ENCODE measurements at places on chromosomes 1 and 21.

DNA sequence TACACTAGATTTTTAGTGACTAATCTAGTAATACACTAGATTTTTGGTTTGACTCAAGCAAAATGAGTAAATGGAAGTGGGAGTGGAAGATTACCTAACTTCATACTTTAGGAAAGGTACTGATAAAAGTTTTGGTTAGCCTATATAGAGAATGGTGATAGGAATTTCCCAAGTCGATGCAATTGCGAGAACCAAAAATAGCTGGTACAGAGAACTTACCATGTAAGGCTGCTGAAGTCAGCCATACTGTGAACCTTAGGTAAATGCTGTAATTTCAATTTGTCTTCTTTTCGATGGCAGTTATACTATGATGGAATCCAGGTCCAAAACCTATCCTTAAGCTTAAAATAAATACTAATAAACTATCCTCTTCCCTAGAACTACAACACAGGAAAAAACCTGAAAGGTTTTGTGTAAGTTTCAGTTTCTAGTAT is 4.6 kb downstream of the PNRC2 start:
- no peak for DNase-seq

- DNase-seq: no peak
Observed at GRCh38 chr21:35204850-35205541, 155.9 kb upstream of the RUNX1 start.

GRCh38 chr1:75330624-75331023 is 196.4 kb downstream of the LHX8 start:
- no peak for DNase-seq

- DNase-seq: no peak
Observed at GRCh38 chr1:24231701-24232100, 44.6 kb upstream of the IFNLR1 start.

DNA sequence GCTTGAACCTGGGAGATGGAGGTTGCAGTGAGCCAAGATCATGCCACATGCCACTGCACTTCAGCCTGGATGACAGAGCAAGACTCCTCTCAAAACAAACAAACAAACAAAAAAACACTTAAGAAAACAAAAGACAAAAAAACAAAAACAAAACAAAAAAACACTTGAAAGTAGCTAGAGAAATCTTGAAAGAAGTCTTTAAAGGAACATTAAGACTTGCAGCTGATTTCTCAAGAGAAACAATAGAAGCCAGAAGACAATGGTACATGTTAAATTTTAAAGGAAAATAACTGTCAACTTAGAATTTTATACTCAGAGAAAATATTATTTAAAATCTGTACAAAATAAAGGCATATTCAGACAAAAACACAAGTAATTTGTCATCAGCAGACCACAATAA is 71.3 kb downstream of the HLX start:
- no peak for DNase-seq

- no peak for DNase-seq
Observed at GRCh38 chr1:54001591-54001990, 16.4 kb downstream of the LDLRAD1 start.

DNA sequence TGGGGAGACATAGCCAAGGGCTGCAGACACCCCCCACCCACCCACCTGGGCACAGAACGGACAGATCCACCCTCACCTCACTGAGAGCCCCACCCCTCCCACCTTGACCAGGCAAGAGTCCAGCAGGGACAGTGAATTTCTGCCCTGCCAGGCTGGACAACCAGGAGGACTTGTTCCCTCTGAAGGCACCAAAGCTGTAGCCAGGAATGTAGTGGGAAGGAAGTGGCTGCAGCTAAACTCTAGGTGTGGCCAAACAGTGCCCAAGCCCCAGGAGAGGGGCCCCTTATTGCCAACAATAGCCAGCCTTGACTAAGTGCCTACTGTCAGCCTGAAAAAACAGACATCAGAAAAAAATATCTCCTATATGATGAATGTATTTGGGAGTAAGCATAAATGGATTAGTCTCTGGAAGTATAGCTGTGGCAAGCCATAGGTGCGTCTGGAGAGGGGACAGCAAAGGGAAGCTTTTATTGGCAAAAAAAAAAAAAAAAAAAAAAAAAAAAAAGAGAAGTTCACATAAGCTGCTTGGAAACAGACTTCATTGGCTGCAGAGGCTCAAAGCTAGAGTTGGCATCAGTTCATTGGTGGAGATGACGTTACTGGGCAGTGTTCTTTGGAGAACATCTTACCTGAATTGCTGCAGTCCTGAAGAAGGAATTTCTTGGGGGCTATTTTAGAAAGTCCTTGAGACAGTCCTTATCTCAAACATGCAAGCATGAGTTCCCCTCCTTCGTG is 64.1 kb upstream of the TMEM51 start:
- no peak for DNase-seq

GRCh38 chr1:247298701-247299100 is 33.0 kb downstream of the ZNF496 start:
- no peak for DNase-seq

DNA sequence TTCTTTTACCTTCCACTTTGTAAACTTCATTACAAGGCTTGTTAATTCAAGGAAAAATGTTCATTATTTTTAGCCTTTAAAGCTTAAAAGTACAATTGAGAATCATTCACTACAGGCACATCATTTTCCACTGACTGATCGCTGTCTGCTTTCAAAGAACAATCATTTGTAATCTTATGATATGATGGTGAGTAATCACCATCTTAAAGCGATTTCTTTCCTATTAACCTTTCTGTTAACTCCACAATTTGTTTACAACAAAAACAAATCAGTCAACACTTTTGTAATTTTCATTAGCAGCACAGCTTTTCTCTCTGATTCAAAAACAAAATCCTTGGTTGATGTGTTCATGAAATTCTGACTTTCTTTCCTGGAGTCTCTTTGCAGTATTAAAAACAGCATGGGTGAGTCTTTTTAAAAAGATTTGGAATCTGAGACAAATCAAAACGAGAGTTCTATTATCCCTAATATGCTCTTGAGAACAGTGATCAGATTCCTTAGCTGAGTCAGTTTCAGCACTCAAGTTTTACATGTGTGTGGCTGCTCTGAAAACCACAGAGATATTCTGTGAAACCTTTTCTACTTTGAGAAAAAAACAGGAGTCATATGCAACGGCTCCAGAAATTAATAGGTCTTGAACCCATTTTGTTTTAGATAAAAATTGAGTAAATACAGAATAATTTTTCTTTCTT is 145.8 kb upstream of the TMPRSS15 start:
- DNase-seq: no peak

GRCh38 chr1:15090373-15090772 is 63.2 kb upstream of the TMEM51 start:
- DNase-seq: no peak

DNA sequence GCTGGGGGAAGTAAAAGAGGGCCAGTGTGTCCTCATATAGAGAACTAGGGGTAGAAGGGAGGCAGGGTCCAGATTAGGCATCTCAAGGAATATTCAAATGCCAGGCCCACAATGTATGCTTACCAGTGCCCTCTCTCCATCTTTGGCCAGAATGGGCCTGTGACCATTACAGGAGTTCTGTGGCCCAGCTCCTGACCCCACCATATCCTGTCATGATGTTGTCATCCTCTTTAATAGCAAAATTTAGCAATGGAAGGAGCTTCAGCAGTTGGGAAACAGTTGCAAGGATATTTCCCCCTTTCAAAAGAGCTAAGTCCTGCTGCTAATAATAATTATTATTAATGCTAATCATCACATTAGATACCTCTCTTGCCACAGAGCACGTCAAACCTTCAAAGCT is 49.3 kb upstream of the JUN start:
- DNase-seq: no peak

DNA sequence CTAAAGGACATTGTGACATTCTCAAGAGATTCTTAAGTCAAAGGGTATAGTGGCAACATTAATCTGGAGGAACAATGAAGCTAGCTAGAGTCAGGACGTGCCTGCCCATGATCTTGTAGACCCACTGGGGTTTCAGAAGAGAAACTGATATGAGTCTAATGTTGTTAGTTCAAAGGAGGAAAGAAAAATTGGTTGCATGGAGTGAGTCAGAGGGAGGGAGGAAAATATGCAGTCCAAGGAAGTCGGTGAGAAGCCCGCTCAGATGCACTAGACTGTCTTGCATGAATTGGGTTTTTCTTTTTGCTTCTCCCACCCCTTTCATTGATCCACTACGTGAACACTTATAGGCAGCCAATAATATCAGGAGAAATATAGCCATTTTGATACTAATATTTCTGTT is 53.8 kb upstream of the SYT14 start:
- DNase-seq: no peak

GRCh38 chr1:17021896-17022295 is 10.2 kb upstream of the ATP13A2 start:
- no peak for DNase-seq

- no peak for DNase-seq
Observed at GRCh38 chr1:103563056-103563455, 8.3 kb upstream of the AMY2B start.

- DNase-seq: no peak
Observed at GRCh38 chr1:27568300-27569087, 35.5 kb downstream of the AHDC1 start.

- DNase-seq: no peak
Observed at GRCh38 chr1:67314696-67315095, 7.0 kb downstream of the IL12RB2 start.

- no peak for DNase-seq
Observed at GRCh38 chr21:34202553-34203372, 129.4 kb downstream of the MRPS6 start.

- no peak for DNase-seq
Observed at GRCh38 chr1:162185314-162186025, 116.0 kb downstream of the NOS1AP start.

DNA sequence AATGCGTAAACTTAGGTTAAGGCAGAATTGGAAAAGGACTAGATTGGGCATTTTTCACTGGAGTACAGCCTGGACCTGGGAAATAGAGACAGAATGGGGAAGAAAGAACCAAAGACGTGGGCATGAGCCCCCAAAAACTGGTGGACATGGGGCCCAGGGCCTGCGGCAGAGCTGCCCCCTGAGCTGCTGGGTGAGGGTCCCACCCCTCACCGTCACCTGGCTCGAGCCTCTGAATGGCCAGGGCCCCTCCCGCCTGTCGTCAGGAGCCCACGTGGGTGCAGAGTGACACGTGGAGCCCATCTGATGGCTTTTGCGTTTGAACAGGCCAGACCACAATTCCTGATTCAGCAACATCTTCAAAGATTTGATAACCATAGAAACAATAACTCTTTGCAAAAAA is 360.9 kb upstream of the VAMP3 start:
- DNase-seq: no peak

DNA sequence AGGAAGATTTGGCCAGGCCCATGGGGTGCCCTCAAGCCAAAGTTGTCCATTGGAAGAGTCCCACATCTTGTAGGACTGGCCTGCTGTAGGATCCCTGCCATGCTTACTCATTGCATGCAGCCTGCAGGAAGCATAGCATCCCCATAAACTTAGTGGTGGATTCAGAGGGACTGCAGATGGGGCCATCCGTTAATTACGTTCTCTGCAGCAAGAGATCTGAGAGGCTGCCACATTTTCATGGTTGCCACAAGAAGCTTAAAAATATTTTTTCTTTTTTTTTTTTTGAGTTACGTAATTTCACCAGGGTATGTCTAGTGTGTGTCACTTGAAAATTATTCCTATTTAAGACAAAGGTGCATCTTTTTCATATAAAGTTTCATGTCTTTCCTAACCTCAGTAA is 329.7 kb upstream of the USP24 start:
- DNase-seq: no peak

DNA sequence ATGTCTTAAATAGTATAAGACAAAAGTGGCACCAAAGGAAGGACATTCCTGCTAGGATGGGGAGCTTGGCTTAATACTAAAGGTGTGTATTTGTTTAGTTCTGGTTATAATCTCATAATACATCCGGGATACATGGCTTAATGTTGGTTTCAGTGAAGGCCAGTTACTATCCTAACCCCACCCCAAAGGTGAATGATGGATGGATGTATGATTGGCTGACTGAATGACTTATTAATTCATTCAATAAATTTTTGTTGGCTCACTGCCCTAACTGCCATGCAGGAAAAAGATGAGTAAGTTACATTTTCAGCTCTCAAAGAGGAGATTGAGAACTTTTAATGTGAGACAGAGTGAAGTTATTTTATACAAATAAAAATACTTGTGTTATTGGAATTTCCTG is 52.2 kb downstream of the PHACTR4 start:
- DNase-seq: no peak

DNA sequence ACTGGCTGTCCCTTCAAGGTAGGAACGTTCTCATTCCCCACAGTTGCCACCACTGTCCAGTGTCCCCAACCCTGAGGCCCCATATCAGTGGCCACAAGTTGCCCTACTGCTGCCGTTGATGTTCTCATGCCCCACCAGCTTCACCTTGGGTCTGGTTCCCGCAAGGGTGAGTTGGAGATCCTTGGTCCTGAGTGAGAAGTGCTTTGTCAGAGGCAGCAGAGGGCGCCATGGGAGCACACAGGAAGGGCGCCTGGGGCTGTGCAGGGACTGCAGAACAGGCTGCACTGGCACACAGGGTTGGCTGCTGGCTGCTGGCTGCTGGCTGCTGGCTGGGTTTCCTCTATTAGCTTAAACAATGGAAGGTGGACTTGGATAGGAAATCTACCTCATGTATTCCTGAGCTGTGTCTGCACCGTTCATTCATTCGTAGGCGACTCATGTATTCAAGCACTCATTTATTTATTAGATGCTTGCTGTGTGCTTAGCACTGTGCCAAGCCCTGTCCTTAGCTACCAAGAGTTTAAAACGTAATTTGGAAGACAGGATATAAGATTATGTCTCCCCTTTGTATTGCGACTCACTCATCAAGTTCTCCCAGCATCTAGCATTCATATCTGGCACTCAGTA is 2.1 kb upstream of the S100A9 start:
- DNase-seq: no peak

GRCh38 chr1:7710859-7711258 is 60.2 kb upstream of the VAMP3 start:
- no peak for DNase-seq

GRCh38 chr1:236568285-236568894 is 35.9 kb downstream of the HEATR1 start:
- no peak for DNase-seq

- DNase-seq: no peak
Observed at GRCh38 chr1:13917607-13918006, 217.6 kb downstream of the PRDM2 start.

GRCh38 chr1:23625459-23625858 is 66.1 kb upstream of the RPL11 start:
- no peak for DNase-seq

GRCh38 chr1:52346653-52347052 is 19.4 kb downstream of the CC2D1B start:
- DNase-seq: no peak

GRCh38 chr1:83077411-83077810 is 921.5 kb downstream of the TTLL7 start:
- no peak for DNase-seq

DNA sequence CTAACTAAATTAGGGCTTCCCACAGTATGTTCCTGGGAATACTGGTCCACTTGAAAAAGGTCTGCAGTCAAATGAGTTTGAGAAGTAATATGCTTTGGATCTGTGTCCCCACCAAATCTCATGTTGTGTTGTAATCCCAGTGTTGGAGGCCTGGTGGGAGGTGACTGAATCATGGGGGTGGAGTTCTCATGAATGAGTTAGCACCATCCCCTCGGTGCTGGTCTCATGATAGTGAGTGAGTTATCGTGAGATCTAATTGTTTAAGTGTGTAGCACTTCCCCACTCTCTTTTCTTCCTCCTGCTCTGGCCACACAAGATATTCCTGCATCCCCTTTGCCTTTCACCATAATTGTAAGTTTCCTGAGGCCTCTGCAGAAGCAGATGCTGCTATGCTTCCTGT is 16.9 kb upstream of the DMRTB1 start:
- DNase-seq: no peak

All from cerebellar nuclear complex (tissue), 1 donor.